ENCODE measurements at places on chromosomes 2 and 18. TPM values are rescaled to one million over a fixed set of nuclear protein-coding genes. Genes with fewer than 3 reads are reported as not detected.

CDH7 gene
- total RNA-seq: not detected

METTL5 gene
- total RNA-seq: 63.6 TPM

CTLA4 gene
- total RNA-seq: 98.1 TPM

REG1A gene
- not detected for total RNA-seq

CD207 gene
- not detected for total RNA-seq

- DNase-seq: peak; percentile 76
These were observed 73.8 kb downstream of the MAP3K20 start for GRCh38 chr2:173149491-173149890.

- DNase-seq: no peak
These were observed 9.5 kb downstream of the DIPK1C start for GRCh38 chr18:74447404-74448152.

GRCh38 chr2:26068602-26069298, 34.9 kb downstream of the RAB10 start:
- DNase-seq: peak; percentile 71

- no peak for DNase-seq
These were observed 47.7 kb upstream of the SMIM21 start for GRCh38 chr18:75475228-75475627.

DNA sequence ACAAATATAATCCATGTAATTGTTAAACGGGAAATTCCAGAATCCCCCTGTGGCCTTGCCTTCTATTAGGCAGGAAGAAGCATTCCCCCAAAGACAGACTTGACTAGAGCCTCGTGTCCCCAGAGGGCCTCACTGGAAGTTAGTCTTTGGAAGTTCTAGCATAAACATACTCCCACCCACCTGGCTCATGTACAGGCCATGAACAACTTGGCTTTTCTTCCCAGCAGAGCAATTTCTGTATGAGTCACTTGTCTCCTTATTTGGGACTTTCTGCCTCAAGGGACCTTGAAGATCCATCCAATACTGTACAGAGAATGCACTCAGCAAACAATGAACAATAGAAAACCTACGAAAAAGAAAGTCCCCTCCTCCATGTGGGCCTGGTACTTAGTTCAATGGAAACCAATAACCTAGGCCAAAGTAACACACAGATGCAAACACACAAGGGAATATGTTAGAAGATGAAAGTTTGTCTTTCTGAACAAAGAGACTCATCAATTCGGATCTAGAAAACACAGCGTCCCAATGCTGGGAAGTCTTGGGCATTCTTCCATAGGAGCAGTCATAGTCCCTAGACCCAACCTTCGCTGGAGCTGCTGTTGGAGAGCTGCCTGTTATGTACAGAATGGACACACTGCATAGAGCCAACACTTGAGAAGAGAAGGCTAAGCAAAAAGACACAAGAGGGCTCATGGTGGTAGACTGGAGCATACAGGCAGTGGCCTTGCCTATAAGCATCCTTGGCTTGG, 303.5 kb downstream of the HRH4 start:
- DNase-seq: no peak

- no peak for DNase-seq
These were observed 39.8 kb upstream of the ITPRID2 start for GRCh38 chr2:181851726-181852125.

DNA sequence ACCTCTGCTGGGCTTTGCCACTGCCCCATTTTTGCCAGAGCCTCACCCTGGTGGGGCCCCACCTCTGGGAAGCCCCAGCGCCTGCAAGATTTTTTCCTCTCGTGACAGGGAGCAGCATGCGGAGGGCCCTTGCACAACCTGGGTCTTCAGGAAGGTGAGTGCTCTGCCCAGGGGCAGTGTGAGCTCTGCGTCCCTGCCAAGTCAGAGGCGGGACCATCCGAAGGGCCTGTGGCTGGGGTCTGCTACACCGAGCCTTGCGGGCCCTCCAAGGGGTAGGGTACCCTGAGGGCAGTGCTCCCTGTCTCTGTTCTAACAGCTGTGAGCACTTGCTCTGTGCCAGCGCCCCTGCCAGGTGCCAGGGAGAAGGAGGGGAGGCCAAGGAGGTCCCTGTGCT, 5.8 kb upstream of the ODC1 start:
- DNase-seq: no peak

- DNase-seq: no peak
These were observed 748.1 kb upstream of the LRATD1 start for GRCh38 chr2:13884291-13884976.

GRCh38 chr2:66578054-66578686, 143.2 kb downstream of the MEIS1 start:
- no peak for DNase-seq

DNA sequence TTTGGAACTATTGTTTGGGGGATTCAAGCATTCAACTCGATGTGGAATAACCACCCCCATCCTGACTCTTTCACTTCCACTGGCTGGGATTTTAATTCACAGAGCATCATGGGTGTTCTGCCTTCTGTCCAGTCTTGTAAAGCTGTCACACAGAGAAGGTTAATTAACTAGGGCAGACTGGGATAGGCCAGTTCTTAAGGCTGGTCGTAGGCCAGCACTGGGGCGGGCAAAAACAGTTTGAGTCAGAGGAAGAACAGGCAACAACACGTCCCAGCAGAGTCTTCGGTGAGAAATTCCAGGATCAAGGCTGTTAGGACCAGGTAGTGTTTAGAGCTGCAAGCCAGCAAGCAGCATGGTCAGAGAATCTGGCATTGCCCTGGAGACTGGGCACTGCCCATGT, 4.0 kb upstream of the RNF152 start:
- DNase-seq: no peak

DNA sequence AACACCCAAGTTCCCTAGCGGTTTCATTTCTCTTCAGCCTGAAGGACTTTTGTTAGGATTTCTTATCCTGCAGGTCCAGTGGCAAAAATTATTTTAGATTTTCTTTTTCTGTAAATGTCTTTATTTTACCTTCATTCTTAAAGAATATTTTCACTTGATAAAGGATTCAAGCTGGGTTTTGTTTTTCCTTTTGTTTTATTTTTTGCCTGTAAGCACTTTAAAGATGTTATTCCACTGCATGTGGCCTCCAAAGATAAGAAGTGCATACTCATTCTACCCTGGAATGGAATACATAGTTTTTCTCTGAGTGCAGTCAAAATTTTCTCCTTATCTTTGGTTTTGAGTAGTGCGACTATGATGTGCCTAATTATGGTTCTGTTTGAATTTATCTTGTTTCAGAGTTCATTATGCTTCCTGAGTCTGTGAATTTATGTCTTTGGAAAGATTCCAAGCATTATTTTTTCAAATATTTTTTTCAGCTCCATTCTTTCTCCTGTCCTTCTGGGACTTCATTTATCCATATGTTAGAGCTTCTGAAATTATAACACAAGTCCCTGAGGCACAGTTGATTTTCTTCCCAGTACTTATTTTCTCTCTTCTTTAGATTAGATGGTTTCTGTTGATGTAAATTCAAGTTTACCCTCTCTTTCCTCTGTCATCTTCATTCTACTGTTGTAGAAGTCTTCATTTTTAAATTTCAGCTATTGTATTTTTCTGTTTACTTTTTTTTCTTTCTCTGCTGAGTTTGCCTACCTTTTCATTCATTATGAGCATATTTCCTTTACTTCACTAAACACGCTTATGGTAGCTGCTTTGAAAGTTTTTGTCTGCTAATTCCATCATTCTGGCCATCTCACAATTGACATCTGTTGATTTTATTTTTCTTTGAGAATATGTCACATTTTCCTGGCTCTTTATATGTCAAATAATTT, 69.6 kb downstream of the MAPRE2 start:
- no peak for DNase-seq

- DNase-seq: no peak
These were observed 258.3 kb downstream of the PRKCE start for GRCh38 chr2:45909677-45910191.

DNA sequence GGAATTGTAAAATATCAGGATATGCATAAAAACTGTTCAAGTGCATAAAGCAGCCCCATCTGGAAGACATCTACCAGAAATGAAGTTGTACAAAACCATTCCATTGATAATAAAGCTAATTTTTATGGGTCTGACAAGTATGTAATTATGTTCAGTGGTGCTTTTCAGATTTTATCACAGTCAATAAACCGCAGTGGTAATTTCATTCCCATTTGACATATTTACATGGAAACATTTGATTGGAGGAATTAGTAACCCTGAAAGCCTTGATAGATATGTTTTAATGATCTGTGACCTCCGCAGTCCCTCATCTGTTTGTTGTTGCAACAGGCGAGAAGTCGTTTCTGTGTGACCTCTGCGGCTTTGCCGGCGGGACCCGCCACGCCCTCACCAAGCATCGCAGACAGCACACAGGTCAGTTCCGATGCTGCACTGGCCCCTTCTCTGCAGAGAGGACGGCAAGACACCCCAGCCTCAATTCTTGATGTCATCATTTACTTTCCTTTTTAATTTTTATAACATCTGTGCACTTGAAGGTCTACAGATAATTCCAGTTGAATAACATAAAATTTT, 283.1 kb downstream of the ZNF407 start:
- DNase-seq: no peak

- peak; percentile 50 for DNase-seq
These were observed 403 bp downstream of the TMEM127 start for GRCh38 chr2:96265349-96265839.

Data from activated CD4-positive, alpha-beta memory T cell treated with anti-CD3 and anti-CD28 coated beads, Interleukin-2, amount 10 ng/mL, durations not matched to agents 7 days and 5 days (primary cell).